ENCODE measurements at places on chromosomes 2 and 18. TPM values are rescaled to one million over a fixed set of nuclear protein-coding genes. Genes with fewer than 3 reads are reported as not detected.

Gene MAP4K4
- total RNA-seq, result 60.9 TPM

- no peak overlapping the region for H3K27ac ChIP-seq
- H3K36me3 ChIP-seq, result no peaks in the 10 kb centered on the region
- peaks cover 2% of the 10 kb centered on the region for H3K4me1 ChIP-seq
- no peak overlapping the region for H3K4me3 ChIP-seq
- H3K27me3 ChIP-seq, result no peaks in the 10 kb centered on the region
These were observed 6.5 kb downstream of the ACKR3 start for GRCh38 chr2:236576087-236576486.

DNA sequence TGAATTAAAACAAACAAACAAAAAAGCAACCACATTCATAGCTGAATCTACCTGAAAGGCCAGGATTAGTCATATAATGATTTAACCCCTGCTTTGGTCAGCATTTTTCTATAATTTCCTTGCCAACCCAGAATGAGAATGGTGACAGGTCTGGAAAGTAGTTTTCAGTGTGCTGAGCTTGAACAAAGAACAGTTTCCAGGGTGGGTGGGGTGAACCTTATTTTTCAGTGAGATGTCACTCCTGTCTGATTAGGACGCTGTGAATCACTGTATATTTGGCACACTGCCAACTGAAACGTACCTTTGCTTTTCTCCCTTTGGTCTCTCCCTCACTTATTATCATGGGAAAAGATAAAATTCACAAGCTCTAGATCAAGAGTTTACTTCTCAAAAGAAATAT is 35.0 kb upstream of the DSC1 start:
- H3K27ac ChIP-seq, result no peak overlapping the region
- H3K27me3 ChIP-seq, result no peaks in the 10 kb centered on the region
- DNase-seq, result no peak
- H3K4me3 ChIP-seq, result no peak overlapping the region
- no peaks in the 10 kb centered on the region for H3K36me3 ChIP-seq

DNA sequence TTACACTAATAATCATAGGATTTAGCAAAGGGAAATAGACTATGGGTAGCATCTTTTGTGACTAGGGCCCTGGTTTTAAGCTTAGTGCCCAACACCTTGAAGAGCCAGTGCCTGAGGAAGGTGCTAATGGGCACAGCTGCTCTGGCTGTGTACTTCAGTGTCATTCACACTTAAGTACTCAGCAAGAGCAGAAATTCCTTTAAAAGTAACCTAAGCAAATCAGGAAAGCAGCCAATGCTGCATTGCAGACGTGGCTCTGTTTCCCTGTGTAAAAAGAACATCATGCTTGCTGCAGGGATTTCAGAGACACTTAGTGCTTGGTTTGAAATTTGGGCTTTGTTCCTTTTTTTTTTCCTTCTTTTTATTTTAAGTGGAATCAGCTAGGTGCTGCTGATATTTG is 505.4 kb downstream of the SUCLG1 start:
- H3K27me3 ChIP-seq, result no peaks in the 10 kb centered on the region
- no peaks in the 10 kb centered on the region for H3K36me3 ChIP-seq
- DNase-seq, result no peak
- no peak overlapping the region for H3K27ac ChIP-seq
- no peak overlapping the region for H3K4me3 ChIP-seq

- DNase-seq, result no peak
- no peak overlapping the region for H3K4me3 ChIP-seq
- H3K36me3 ChIP-seq, result no peaks in the 10 kb centered on the region
- H3K4me1 ChIP-seq, result peaks cover 11% of the 10 kb centered on the region
- H3K27me3 ChIP-seq, result no peaks in the 10 kb centered on the region
- H3K27ac ChIP-seq, result no peak overlapping the region
These were observed 14.7 kb downstream of the CDC42EP3 start for GRCh38 chr2:37656512-37657423.

GRCh38 chr2:28522481-28522880 is 26.6 kb downstream of the PLB1 start:
- peaks cover 2% of the 10 kb centered on the region for H3K4me1 ChIP-seq
- H3K27me3 ChIP-seq, result no peaks in the 10 kb centered on the region
- H3K4me3 ChIP-seq, result no peak overlapping the region
- H3K27ac ChIP-seq, result no peak overlapping the region
- DNase-seq, result no peak

- no peak overlapping the region for H3K4me3 ChIP-seq
- DNase-seq, result no peak
- no peak overlapping the region for H3K27ac ChIP-seq
- no peaks in the 10 kb centered on the region for H3K27me3 ChIP-seq
These were observed 3.0 kb downstream of the OSR1 start for GRCh38 chr2:19355416-19355821.

Gene CPLX4
- total RNA-seq, result not detected

- no peaks in the 10 kb centered on the region for H3K4me1 ChIP-seq
- no peak overlapping the region for H3K27ac ChIP-seq
- no peak for DNase-seq
These were observed 117.4 kb upstream of the ACKR3 start for GRCh38 chr2:236452238-236452637.

Gene REG3G
- not detected for total RNA-seq

Gene TBC1D8
- total RNA-seq, result 15.8 TPM

DNA sequence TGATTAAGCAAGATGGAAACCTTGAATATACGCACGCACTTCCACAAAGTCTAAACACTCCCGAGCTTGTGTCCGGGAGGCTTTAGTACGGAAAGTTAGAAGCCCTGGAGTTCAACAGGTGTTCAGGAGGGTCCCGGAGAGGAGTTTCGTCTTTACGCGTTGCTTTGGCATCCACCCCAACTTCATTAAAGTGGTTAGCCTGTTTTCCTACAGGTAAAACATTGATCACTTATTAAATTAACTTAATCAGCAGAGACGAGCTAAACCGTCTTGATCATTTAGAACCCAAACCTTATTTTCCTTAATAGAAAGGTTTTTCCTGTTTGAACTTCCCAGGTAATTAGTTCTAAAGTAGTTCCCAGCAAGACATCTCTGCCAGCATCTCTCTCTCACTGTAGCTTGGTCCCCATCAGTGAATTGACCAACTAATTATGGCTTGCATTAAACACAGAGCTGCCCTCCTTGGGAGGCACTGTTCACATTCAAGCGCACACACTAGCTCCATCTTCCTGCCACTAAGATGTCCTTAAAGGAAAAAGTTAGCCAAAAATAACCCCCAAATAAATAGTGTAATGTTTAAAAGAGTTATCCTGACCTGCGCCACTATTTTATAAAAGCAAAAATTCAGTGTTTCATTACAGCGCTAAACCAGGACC is 1.4 kb downstream of the NPAS2 start:
- H3K4me3 ChIP-seq, result peak overlapping the region; percentile 71
- H3K36me3 ChIP-seq, result no peaks in the 10 kb centered on the region
- H3K4me1 ChIP-seq, result peaks cover 8% of the 10 kb centered on the region
- H3K27ac ChIP-seq, result no peak overlapping the region

Gene TNFRSF11A
- 1.5 TPM for total RNA-seq

DNA sequence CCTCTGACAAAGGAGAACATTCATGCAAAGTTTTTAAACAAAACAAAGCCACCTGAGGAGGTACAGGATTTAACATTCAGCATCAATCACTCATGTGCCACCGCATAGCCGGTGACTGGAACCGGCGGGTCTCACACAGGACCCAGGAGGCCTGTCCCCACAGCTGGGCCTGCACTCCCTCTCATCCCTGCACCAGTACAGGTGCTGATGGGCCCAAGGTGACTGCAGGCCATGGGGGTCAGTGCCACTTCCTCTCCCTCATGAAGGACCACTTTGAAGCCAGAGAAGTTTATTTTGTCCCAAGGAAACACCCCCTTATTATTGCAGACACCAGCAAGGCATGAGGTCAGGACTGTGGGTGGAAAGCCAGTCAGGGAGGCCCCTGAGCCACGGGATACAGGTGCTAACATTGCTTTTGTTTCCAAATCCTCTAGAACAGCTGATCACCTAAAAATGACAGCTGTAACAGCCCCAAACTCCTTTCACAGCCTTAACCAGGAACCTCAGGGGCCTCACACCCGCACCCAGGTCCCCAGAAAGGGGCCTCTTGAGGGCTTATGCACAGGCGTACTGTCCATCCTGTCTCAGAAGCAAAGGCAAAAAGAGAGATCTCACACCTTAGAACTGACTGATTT is 14.0 kb downstream of the PARD6G start:
- no peaks in the 10 kb centered on the region for H3K36me3 ChIP-seq
- H3K4me3 ChIP-seq, result no peak overlapping the region
- H3K27me3 ChIP-seq, result no peaks in the 10 kb centered on the region

DNA sequence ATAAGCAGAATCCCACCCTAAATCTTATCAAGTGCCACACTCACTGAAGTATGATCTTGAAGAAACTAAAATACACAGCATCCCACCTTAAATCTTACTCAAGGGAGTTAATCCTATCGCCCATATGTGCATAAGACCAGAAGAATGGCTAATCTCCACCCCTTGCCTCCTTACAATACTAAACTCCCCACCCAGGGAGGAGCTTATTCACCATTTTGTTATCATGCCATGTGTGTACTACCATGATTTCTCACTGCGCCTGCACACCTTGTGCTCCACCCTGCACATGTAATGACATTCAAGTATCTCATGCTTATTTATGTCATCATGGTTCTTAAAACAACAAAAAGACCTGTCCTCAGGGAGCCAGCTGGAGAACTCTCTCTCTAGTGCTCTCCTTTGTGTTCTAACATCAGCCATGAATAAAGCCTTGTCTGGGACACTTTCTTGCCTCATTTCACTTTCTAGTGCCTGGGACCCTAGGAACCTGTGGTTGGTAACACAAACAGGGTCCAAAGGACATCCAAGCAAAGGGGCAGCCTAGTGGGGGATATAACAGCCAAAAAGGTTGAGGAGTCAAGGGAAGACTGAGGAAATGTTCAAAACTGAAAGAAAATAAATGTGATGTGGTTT is 87.4 kb downstream of the SLC66A3 start:
- no peaks in the 10 kb centered on the region for H3K27me3 ChIP-seq
- H3K27ac ChIP-seq, result no peak overlapping the region
- H3K36me3 ChIP-seq, result no peaks in the 10 kb centered on the region
- H3K4me3 ChIP-seq, result no peak overlapping the region

Gene SLC4A5
- total RNA-seq, result 1.5 TPM

DNA sequence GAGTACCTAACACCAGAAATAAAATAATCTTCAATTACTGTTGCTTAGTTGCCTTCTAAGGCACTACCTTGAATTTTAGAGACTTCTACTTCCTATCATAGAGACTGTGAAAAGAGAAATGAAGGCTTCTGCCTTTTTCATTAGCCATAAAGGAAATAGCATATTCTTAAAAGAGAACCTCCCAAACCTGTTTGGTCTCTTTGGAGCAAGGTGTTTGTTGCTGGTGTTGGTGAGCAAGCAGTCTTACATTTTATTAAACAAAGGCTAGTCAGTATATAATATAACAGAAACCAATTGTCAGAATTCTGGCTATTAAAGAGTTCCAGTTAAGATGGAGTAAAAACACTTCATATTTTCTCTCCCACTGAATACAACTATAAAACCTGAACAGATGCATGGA is 116.4 kb downstream of the TAF4B start:
- no peaks in the 10 kb centered on the region for H3K4me1 ChIP-seq
- no peak overlapping the region for H3K27ac ChIP-seq
- DNase-seq, result no peak
- H3K27me3 ChIP-seq, result no peaks in the 10 kb centered on the region
- H3K36me3 ChIP-seq, result no peaks in the 10 kb centered on the region

DNA sequence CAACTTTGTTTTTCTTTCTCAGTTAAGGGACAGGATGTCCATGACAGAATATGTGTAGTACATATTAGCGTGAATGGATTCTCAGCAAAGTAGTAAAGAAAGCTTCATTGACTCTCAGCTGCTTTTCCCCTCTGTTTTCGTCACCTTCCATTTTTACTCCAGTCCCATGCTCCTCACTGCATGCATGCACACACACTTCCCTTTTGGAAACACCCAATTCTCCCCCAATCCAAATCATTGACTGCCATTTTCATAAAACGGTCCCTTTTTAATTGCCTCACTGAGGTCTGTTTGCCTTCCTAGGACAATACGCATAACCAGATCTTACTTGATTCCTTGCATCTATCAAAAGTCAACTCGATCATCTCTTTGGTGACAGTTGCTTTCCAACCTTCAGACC is 287.5 kb upstream of the PARD3B start:
- peaks cover 4% of the 10 kb centered on the region for H3K4me1 ChIP-seq
- no peaks in the 10 kb centered on the region for H3K27me3 ChIP-seq
- no peak overlapping the region for H3K27ac ChIP-seq
- H3K36me3 ChIP-seq, result no peaks in the 10 kb centered on the region
- no peak for DNase-seq
- no peak overlapping the region for H3K4me3 ChIP-seq
